ENCODE measurements at places on chromosomes 11 and 22.

DNA sequence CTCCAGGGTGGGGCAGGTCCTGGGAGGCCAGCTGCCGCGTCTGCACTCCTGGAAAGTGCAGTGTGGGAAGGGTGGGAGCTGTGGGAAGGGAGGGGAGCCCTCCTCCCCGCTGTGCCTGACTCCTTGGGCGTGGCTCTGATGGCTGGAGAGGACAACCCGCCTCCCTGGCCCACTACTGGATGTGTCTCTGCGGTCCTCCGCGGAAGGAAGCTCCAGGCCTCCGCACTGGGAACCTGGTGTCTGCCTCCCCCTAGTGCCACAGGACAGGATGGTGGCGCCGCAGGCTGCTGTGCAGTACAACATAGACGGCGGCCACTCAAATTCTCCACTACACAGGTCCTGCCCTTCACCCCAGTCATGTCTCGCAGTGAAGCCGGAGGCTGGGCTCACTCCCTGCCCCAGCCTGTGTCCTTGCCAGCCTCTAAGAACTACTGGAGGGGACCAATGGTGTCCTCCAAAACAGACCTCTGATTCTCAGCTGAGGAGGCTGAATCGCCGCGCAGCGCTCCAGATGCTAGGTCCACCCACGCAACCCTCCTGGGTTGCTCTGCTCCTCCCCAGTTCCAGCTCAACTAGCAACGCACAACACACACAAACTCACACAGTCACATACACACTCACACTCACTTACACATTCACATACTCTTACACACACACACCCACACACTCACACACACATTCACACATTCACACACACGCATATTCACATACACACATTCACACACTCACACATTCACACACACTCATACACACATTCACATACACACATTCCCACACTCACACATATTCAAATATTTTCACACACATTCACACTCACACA lies 12.4 kb upstream of the DSCAML1 start:
- DNase-seq, result no peak

- no peak for DNase-seq
Measured at GRCh38 chr11:127925475-127925874, 661.9 kb downstream of the ETS1 start.

- peak; percentile 68 for DNase-seq
Measured at GRCh38 chr11:64251016-64251752, at the start of gene PLCB3. TSS of gene PLCB3 (plus strand) at chr11:64251530. CDS start at chr11:64251650, 120 bp downstream.

- DNase-seq, result no peak
Measured at GRCh38 chr11:104090767-104091166, 54.3 kb downstream of the DDI1 start.

DNA sequence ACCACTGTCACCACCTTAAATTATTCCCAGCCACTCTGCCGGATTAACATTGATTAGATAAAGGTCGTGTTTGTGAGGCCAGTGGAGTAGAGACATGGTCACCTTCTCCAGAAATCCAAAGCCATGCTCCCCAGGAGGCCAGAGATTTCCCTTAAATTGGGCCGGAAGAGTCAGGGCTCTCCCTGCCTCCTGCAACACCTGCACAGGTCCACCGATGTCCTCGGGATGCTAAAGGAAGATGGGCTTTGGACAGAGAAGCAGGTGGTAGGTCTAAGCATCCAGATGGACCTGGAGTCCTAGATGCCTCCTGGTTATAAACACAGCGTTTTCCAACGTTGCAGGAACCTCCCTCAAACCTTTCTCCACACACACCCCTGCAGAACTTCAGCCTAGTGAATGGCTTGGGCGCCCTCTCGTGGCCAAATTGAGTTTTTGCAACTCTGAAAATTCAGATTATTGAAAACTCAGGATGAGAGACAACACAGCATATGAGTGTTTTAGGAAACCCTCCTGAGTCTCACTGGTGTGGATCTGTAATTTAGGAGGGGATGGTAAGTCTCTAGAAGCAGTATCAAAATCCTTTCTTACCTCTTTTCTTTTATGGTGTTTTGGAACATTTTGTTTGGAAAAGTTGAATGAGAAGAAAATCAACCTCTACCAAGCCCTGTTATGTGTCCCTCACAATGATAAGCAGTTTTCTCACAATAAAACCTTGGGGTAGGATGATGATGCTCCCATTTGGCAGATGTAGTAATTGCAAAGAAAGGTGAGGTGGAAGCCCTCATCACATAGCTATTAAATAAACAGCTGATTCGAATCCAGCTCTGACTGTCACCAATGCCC lies 109.6 kb downstream of the RRAS2 start:
- DNase-seq, result peak; percentile 76

DNA sequence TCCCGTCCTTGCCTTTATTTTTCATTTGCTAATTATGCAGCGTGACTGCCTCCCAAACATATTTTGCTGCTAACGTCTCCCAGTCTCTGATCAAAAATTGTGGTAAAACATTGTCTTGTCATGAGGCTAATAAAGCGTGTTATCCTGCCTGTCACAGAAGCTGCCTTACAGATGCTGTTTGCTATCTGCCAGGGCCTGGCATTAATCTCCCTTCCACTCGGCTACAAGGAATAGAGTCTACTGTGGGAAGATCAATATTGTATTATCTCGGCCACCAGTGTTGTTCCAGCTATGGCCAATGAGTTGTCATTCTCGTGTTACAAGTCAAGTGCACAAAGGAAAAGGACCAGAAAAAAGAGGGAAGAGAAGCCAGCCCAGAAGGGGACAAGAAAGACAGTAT lies 100.3 kb downstream of the SEZ6L start:
- DNase-seq, result no peak

Measured in NAMALWA (cell line).